Activated CD4-positive, alpha-beta memory T cell treated with anti-CD3 and anti-CD28 coated beads for 36 hours (primary cell): ENCODE measurements at places on chromosomes 16 and 17. TPM values are rescaled to one million over a fixed set of nuclear protein-coding genes. Genes with fewer than 3 reads are reported as not detected.
A peak's percentile ranks its signal among the peaks of the same experiment; 100 is the strongest.

DNA sequence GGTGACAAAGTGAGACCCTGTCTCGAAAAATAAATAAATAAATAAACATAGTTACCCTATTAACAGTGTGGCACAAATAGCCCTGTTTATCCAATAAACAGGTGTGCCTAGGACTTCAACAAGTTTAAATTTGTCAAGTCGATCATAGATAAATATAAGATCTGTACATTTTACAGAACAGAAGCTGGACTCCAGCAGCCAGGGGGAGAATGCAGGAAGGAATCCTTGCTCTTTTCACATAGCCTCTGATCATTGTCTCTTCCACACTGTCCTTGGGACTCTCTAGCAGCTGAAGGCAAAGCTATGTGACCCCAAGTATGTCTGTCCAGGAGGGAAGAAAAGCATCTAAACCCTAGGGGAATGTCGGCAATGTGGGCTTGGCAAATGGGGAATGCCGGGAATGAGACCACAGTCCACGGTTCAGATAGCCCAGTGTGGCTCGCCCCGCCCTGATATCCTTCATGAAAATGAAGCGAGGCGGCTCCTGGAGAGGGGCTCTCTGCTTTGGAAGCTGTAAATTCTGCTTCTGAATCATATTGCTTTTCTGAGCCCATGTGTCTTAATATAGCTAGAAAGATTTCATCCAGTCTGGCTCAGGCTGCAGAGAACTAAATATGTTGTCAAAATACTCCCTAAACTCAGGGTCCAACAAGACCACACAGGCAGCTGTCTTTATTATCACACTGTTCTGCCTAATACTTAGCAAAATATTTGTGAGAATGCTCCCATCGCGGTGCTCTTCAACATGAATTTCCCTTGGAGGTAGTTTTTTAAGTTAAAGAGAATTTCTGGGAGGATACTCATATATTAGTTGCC, 24.9 kb upstream of the GRB2 start:
- DNase-seq: no peak

DNA sequence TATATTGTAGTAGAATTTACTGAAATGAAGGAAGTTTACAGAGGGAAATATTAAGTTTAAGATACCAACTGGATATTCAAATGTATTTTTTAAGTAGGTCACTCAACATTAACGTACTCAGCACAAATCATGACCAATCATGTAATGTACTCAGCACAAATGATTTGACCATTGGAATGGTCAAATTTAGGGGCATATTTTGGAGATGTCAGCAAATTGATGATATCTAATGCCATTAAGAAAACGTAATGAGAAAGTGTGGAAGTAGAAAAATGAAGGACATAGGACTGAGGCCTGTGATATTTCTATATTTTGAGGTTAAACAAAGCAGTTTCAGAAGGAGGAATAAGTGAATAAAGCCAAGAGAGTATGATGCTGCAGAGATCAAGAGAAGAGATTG, 334.8 kb downstream of the KIF2B start:
- DNase-seq: no peak

GRCh38 chr17:17890773-17891759, 54.3 kb upstream of the SREBF1 start:
- peak; percentile 66 for DNase-seq

DNA sequence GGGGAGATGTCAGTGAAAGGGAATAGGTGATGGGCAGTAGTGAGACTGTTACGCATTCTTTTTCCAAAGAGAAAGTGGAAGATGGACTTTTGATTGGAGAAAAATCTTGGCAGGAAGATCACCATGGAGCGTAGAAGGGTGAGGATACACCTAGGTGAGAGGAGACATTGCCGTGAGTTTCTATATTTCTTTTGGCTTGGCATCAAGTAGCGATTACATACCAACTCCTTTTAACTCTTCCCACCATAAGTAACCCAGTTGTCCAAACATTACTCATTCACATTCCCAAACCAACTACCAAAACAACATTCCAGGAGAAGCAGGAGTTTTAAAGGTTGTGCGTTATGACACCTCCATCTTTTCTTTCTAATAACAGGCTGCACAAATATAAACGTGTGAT, 10.7 kb upstream of the KRT28 start:
- DNase-seq: no peak

DNA sequence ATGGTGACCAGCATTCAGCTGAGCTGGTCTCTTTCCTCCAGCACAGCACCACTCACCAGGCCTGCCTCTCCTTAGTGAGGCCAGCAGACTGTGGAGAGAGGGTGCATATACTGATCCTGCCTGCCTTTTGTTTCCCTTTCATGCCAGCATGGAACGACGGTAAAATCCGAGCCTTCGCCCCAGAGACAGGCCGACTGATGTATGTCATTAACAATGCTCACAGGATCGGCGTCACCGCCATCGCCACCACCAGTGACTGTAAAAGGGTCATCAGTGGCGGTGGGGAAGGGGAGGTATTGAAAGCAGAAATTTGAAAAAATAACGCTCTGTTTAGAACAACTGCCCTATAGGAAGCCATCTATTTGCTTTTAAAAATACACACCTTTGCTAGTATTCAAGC, 12.6 kb upstream of the USP43 start:
- DNase-seq: no peak

- DNase-seq: peak; percentile 80
These were observed 39.6 kb upstream of the MEOX1 start for GRCh38 chr17:43701318-43701743.

DNA sequence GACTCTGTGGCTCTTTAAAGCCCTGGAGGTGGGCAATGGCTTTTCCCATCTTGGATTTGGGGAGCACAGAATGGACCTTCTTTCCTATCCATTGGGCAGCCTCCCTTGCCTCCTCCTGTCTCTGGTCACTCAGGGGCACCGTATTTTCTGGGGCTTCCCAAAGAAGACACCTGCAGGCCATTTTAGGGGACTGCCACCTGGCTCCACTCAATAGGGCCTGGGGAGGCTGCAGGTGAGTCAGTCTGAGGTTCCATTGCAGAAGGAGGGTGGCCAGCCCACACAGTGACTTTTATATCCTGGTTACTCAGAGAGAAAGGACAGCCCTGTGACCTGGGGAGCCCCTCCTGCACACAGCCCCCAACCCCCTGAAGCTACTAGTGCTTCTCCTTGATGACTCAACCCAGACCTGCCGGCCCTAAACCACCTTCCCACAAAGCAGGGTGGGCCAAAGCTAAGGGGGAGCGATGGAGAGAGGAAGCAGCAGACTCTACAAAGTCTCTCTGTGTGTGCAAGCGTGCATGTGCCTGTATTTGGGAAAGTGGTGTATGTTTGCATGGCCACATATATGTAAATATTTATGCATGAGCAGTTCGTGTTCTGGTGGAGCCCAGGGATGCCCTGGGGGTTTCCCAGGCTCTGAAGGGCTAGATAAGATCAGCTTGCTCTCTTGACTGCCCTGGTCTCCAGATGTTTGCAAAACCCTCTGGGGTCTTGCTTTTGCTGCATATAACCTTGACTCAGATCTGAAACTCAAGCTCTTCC, 5.0 kb downstream of the CX3CL1 start:
- peak; percentile 70 for DNase-seq

- no peak for DNase-seq
These were observed 66.9 kb downstream of the METRNL start for GRCh38 chr17:83146347-83146746.

- peak; percentile 65 for DNase-seq
These were observed 2.0 kb downstream of the NCBP3 start for GRCh38 chr17:3843935-3844516.

DNA sequence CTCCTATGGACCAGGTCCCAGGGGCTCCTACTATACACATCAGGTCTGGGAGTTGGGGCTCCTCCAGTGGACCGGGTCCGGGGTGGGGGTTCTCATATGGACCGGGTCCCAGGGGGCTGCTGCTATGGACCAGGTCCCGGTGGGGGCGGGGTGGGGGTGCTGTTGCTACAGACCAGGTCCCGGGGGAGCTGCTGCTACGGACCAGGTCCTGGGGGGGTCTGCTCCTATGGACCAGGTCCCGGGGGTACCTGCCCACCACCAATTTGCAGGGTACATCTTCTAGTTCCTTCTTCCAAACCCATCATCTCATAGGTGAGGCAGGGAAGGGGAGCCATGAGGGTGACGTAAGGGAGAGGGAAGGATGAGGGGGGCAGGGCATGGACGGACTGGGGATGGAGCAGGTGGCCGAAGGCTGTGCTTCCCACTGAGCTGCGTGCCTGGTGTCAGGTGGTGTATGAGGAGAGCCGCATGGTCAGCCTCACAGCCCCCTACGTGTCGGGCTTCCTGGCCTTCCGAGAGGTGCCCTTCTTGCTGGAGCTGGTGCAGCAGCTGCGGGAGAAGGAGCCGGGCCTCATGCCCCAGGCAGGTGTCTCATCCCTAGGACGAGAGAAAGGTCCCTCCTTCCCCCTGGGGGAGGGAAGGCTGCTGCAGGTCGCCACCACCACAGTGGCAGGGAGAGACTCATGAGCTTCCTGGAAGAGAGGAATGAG, 6.6 kb downstream of the ENDOV start:
- DNase-seq: no peak

- no peak for DNase-seq
These were observed 6.0 kb downstream of the ZCCHC14 start for GRCh38 chr16:87486713-87487247.

- DNase-seq: peak; percentile 59
These were observed 544 bp upstream of the EVI2A start for GRCh38 chr17:31321966-31322365.

DNA sequence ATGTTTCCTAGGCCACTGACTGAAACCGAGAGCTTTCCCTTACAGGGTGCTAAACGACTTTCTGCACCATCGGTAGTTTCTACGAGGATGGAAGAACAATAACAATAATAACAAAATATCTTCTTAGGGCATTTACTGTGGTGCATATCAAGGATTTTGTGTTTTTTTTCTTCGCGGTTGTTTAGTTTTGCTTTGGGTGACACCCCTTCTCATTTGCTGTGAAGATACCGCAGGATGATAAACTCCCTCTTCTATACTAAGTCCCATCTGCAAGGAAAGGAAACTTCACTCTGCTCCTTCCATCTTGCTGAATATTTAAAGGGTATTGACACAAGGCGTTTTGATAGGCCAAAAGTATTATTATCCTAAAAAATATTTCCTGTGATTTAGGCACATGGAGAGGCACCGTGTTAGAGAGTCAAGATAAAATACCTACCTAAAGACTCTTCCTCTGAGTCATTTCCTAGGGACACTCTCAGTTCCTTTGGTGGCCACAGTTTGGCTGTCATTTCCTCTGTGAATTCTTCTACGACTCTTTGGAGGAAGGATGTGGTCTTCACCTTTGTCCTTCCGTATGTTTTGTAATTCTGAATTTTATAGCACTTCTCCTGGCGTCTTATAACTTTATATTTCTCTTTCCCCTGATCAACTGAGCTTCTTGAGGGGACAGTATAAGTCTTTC, 318.8 kb downstream of the CDH13 start:
- no peak for DNase-seq

DNA sequence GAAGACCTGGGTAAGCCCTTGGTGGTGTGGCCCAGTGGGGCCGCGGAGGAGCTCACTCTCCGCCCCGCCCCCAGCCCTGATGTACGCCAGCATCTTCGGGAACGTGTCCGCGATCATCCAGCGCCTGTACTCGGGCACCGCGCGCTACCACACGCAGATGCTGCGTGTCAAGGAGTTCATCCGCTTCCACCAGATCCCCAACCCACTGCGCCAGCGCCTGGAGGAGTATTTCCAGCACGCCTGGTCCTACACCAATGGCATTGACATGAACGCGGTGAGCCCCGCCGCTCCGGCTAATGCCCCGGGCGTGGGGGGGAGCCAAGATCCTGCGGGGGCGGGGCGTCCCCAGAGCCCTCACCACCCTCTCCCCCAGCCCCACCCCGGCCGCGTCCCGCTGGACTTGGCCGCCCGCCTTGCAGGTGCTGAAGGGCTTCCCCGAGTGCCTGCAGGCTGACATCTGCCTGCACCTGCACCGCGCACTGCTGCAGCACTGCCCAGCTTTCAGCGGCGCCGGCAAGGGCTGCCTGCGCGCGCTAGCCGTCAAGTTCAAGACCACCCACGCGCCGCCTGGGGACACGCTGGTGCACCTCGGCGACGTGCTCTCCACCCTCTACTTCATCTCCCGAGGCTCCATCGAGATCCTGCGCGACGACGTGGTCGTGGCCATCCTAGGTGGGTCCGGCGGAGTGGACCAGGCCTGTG, 12.1 kb upstream of the DCAF7 start:
- DNase-seq: peak; percentile 18

DNA sequence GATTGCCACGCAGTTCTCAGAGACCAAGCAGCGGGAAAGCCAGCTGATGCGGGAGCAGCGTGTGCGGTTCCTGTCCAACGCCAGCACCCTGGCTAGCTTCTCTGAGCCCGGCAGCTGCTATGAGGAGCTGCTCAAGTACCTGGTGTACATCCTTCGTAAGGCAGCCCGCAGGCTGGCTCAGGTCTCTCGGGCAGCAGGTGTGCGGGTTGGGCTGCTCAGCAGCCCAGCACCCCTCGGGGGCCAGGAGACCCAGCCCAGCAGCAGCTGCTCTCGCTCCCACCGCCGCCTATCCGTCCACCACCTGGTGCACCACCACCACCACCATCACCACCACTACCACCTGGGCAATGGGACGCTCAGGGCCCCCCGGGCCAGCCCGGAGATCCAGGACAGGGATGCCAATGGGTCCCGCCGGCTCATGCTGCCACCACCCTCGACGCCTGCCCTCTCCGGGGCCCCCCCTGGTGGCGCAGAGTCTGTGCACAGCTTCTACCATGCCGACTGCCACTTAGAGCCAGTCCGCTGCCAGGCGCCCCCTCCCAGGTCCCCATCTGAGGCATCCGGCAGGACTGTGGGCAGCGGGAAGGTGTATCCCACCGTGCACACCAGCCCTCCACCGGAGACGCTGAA, 15.2 kb downstream of the CACNA1G start:
- no peak for DNase-seq

DNA sequence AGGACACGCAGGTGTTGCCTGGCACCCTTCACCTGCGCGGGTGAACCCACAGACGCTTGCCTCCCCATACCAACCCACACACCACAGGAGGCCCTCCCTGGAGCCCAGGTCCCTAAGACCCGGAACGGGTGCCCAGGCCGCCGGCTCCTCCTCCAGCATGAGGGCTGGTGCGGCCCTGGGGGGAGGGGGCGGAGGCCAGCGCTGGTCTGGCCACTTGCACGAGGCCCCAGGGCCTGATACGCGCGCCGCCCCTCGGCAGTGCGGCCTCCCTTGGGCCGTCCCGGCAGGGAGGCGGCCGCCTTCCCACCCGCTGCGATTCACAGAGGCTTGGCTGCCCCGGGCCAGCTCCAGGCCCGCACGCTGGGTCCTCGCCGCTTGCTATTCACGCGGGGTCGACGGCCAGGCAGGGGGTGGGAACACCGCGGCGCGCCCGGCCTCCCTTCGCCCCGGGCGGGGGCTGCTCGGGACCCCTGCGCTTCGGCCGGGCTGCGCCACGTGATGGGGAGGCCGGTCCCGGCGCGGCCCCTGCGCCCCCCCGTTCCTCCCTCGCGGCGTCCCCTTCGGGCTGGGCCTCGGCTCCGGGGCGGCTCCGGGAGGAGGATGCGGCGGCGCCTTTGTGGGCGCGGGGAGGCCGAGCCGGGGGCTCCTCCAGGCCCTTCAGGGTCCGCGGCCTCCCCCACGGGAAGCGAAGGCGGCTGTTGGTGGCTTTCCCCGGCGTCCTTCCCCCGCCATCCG, 685 bp downstream of the FASN start:
- DNase-seq: peak; percentile 29

GRCh38 chr16:14182999-14183398, 111.9 kb downstream of the MRTFB start:
- DNase-seq: no peak

Gene VASN
- not detected for total RNA-seq

Gene TBC1D3C
- not detected for total RNA-seq

Gene CES1
- total RNA-seq: not detected

Gene RSKR
- 17.5 TPM for total RNA-seq
